Calu3 (cell line): ENCODE measurements at places on chromosomes 3 and 15.

GRCh38 chr3:3064297-3064696, 45.9 kb downstream of the IL5RA start:
- DNase-seq, result no peak

DNA sequence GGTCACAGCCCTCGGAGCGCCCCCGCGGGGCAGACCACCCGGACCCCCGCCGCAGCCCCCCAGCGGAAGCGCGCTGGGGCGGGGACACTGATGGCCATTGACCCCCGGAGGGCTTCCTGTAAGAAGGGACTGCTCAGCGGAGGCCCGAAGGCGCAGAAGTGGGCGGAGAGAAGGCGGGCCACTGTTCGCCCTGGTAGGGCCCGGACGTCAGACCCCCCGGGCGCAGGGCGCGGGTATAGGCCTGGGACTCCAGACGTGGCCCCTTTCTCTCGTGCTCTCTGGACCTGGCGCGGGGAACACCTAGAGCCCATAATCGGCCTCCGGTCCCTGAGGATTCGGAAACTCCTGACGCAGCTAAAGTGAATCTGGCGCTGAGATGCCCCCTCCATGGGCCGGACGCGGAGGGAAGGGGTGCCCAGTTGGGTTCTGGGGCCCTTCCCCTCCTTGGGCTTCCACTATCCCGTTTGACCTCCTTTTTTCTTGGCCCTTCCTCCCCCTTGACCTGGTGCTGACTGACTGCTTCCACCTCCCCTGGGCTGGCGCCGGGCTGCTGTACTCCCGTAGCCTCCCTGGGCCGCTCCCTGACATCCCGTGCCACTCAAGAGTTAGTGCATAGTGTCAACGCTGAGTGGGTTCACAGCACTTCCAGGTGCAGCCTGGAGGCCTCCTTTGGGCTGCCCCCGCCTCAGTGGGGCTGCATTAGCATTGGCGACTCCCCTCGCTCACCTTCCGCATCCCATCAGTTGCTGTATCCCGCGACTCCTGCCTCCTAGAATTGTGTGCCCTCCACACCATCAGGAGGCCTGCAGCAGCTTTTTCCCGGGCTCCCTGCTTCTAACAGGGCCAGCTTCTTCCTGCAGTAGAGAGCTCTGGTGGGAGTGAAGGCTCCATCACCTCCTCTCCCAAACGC, 694 bp downstream of the ABTB1 start:
- peak; percentile 71 for DNase-seq

- DNase-seq, result no peak
Measured at GRCh38 chr3:164752812-164753211, 325.5 kb downstream of the SI start.

DNA sequence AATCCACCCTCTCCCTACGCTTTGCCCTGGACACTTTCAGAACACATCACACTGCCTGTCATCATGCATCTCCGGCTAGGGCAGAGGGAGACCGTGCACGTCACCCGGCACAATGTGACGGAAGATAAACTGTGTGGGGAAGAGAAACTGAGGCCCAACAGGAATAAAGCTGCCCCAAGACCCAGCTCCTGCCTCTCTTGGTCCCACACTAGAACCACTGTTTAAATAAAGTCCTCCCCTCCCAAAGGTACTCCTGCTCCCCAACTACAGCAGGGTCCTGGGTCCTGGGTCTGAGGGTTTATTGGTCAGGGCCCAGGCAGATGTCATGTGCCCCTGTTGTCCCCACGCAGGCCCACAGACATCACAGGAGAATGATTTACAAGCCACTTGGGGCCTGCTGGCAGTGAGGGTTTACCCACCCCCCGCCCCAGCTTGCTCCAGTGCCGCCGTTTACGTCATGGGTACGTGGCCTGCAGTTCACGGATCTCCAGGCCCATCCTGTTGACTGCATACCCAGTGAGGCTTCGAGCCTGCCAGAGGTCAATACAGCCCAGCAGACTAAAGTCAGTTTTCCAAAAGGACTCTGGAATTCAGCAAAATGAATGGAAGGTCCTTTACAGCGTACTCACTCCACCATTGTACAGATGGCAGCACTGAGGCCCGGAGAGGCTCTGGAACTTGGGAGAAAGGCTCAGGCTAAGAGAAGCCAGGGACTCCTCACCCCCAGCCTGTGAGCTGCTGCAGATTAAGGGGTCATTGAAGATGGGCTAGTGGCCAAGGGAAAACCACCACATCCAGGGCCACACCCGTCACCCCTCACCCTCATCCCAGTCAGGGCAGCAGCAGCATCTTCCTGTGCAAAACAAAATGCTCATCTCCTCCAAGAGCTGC, 23.2 kb downstream of the ALS2CL start:
- no peak for DNase-seq

GRCh38 chr3:180680097-180680430, 775 bp upstream of the CCDC39 start:
- DNase-seq, result peak; percentile 63

DNA sequence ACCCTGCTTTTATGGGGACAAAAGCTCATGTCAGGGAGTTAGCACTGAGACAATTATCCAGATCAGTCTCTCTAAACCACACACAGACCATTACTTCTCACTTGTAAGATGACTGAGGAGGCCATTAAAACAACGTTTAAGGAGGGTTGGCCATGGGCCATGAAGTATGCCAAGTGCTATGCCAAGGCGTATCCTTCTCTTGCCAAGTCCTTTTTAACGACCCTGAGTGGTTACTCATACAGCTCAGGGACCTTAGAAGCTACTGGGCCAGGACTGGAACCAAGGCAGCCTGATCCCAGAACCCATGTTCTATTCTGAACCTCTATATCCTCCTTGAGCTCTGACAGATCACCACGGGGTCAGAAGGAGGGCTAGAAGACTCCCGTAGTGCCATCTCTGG, 50.0 kb downstream of the NMNAT3 start:
- no peak for DNase-seq

- DNase-seq, result no peak
Measured at GRCh38 chr3:134751831-134752230, 43.2 kb upstream of the EPHB1 start.

GRCh38 chr3:46102780-46103130, 75.5 kb upstream of the XCR1 start:
- DNase-seq, result no peak

GRCh38 chr3:101851850-101852714, 2.8 kb downstream of the NFKBIZ start:
- no peak for DNase-seq

DNA sequence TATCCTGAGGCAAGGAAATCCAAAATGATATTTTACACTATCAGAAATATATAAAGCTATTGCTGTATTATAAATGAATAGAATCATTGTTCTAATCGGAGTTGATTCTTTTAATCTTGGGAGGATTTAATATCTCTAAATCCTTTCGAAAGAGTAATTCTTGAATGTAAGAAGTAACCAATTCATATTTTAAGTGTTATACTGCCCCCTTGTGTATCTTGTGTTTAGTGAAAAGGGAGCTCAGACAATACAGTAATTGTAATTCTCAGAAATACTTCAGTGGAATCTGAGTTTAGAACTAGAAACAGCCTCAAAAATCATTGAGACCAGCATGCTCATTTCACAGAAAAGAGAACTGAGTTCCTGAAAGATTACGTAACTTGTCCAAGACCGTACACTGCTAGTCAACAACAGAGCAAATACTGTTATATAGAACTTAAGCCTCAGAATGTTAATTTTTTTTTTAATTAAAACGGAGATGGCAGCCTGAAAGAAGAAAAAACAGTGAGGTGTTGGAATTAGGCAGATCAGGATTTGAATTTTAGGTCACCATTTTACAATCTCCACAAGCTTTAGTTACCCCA, 42.9 kb downstream of the PLCH1 start:
- DNase-seq, result no peak

GRCh38 chr3:32630266-32630665, 54.7 kb upstream of the CNOT10 start:
- DNase-seq, result peak; percentile 6

DNA sequence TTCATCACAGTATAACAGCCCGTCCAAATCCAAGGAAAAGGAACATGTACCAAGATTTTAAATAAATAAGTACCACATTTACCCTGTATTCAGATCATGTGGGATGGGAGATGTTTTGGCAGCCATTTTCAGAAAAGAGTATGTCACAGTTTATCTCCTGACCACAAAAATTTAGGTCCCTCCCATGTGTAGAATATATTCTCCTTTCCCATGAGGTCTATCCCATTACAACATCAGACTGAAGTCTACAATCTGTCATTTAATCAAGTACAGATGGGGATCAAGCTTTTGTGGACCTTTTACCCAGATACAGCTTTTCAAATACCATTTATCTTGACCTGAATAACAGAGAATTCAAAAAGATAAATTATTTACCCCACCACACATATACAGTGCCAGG, 444.5 kb downstream of the PLOD2 start:
- DNase-seq, result no peak

GRCh38 chr3:59641169-59641899, 591.5 kb upstream of the CFAP20DC start:
- DNase-seq, result no peak

GRCh38 chr15:78210349-78210717, 24.0 kb downstream of the ACSBG1 start:
- no peak for DNase-seq

DNA sequence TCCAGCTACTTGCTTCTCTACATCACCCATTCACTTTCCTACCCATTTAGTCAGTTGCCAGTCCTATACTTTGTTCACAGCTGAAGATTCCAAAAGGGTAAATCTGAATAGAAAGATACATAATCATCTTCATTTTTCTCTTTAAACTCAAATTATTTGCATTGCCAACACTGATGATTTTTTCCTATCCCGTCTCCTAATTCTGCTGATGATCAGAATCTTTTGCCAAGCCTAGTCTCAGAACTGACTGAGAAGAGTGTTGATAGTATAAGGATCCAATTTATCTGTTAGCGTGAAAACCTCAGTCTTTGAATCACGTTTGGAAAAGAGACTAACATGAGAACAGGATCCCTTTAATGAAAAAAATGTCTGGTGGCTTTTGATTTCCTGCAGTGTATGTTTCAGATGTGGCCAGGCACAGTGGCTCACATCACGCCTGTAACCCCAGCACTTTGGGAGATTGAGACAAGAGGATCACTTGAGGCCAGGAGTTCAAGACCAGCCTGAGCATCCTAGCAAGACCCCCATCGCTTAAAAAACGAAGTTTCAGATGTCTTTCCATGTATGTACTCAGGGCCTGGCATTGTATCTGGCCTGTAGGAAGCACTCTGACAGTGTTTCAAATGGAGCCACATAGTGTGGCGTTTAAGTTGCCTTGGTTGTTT, 169.4 kb downstream of the KLHL25 start:
- no peak for DNase-seq

- DNase-seq, result no peak
Measured at GRCh38 chr3:59677747-59678702, 628.2 kb upstream of the CFAP20DC start.

DNA sequence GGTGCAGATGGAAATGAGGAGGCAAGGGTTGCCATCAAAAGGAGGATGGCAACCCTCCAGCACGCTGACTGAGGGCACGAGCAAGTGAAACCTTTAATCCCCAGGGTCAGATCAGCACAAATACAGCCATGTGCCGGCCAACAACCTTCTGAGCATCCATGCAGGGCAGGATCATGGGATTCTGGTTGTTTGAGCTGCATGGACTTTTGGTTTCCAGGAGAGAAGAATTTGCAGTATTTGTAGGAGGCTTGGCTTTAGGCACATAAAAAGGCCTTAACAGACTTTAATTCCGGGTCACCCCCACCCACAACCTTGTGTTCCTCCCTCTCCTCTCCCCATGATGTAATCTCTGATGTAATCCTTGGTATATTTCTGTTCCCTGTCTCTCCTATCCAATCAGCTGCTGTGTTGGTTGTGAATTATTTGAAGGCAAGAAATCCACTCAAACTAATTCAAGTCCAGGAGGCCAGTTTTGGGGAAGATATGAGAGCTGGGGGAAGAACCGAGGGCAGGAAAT, 254.3 kb downstream of the SHQ1 start:
- no peak for DNase-seq

GRCh38 chr15:72516777-72517176, 42.6 kb downstream of the ARIH1 start:
- no peak for DNase-seq

DNA sequence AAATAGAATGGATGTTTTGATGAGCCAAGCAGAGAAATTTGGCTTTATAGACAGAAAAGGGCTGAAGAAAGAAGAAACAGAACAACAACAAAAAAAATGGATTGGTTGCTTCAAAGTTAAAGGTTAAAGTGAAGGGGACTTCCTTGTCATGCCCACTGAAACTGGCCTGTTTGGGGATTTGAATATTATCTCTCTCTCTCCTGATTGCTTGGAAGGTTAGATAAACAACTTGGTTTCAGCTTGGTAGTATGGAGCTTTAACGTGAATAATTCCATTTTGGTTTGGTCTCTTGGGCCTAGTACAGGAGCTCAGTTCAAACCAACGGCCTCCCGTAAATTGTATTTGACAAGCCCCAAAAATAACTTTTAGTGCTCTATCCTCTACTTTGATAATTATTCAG, 70.8 kb upstream of the MBNL1 start:
- no peak for DNase-seq

DNA sequence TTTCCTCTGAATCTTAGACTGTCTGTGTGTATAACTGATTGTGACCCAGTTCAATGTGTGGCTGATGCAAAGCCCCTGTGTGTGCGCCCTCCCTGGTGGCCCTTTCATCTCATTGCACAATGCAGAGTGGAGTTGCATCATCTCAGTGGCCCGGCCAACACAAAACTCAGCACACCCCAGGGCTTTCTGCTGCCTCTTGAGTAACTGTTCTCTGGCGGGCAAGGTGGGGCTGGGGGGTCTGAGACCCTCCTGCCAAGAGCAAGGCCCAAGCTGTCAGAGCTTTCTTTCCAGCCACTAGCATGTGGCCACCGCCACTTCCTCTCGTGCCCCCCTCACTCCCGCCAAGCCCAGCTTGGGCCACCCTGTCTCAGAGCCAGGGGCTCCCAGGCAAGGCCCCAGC, 80.7 kb upstream of the ALDH1L1 start:
- DNase-seq, result peak; percentile 45

DNA sequence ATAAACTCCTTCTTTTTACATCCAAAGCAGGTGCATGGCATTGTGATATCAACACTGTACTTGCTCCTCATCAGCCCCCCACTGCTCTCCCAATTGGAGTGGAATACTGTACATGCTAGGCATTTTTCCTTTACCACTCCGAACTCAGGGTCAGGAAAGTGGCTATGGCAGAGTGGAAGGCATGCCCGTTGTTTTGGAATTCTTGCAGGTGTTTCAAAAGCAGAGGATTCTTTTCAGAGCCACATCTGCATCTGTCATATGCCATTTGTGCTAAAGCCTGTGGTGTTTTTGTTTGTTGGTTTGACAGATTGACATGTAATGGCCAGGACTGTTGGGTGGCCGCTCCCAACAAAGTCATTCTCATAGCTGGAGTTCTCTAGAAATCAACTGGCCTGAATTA, 41.7 kb downstream of the SOX2 start:
- no peak for DNase-seq

DNA sequence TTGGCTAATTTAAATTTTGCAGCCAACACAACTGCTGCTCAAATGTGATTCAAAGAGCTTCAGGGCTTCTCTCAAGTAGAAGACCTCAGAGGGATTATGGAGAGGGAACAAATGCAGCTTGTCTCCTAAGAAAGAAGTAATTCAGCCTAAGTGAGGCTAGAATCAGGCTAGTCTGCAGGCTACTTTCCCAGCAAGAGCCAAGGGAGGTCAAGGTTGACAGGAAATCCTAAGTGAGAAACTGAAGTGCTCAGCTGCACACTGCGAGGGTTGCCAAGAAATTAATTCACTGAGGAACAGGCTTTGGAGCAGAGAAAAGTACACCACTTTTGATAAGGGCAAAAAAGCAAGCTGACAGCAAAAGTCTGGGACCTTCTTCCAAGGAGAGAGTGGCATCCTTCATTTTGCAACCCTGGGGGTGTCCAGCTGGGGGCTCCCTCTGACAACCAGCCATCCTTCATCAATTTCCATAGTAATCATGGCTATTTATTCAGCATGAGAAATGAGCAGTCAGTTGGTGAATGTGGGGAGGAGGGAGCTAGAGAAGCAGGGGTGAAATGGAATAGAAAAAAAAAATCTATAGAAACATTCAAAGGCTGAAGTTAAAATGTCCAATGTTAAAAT, 646.4 kb upstream of the ADAMTS9 start:
- DNase-seq, result peak; percentile 15
